Activated effector memory CD4-positive, alpha-beta T cell treated with Interleukin-2 at 50 U/mL for 16 hours (primary cell): ENCODE measurements at places on chromosomes 3 and 15.

DNA sequence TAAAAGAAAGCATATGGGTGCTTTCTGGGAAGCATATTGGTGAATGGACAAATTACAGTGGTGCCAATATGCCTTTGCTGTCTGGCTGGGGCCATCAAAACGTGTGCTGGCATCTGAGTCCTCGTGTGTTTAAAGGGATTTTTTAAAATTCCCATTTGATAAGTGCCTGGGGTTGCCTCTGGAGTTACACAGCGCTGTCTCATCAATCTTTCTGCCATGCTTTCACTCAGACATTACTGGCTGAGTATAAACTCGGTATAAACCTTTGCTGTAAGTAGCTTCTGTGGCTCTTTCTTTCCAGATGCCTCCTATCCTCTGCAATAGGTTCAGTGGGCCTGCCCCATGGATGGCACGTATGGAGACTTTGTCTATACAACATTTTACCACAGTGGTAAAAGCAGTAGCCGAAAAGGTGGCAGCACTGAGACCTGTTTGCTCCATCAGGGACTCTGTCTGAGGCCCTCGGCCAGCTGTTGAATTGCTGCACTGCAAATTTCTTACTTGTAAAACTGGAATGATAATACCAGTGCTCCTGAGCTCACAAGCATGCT lies 195.5 kb downstream of the LPP start:
- DNase-seq: no peak

DNA sequence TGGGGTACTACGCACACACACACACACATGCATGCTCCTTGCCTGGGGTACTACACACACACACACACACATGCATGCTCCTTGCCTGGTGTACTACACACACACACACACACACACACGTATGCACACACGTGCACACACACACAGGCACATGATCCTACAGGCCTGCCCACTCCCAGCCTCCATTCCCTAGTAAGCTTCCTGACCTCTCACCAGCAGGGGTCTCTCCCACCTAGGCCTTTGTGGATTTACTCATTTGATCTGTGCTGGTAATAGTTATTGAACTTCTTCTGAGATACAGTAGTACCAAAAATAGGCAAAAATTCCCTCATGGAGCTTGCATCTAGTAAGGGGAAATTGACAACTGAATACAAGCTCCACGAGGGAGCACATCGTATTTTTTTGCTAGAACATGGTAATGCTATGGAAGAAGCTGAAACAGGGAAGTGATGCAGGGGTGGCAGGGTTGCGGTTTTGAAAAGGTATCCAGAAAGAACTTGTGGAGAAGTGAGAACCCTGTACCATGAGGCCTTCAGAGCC lies 19.1 kb downstream of the TTC21A start:
- DNase-seq: no peak

DNA sequence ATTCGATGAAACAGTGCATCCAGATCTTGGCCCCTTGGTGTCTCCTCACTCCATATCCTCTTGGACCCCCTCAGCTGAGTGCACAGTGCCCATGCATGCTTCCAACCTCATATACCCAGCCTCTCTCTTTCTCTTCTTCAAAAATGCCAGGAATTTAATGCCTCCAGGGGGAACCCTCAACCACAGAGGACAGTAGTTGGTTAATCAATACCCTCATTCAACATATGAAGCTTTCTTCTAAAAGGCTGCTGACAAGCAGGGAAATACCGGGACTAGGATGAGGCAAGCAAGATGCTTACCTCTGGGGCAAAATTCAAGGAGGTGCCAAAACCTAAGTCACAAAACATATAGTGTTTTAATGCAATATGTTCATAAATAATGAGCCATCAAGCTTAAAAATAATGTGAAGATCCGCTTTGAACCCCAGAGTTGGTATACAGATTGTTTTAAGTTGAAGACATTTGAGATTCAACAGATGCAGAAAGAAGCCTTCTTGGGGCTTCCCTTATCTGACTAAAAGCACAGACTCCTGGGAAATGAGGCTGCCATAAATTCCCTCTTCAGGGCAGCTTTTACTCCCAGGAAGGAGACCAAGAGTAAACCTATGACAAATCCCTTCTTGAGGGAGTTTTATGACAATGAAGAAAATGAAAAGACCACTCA lies 48.2 kb upstream of the FHIT start:
- DNase-seq: no peak

GRCh38 chr3:113495035-113495434 lies 19.9 kb downstream of the SPICE1 start:
- DNase-seq: no peak

GRCh38 chr3:186432189-186432588 lies 70.2 kb upstream of the DGKG start:
- DNase-seq: no peak

GRCh38 chr3:184620475-184621119 lies 59.0 kb downstream of the EPHB3 start:
- DNase-seq: no peak

DNA sequence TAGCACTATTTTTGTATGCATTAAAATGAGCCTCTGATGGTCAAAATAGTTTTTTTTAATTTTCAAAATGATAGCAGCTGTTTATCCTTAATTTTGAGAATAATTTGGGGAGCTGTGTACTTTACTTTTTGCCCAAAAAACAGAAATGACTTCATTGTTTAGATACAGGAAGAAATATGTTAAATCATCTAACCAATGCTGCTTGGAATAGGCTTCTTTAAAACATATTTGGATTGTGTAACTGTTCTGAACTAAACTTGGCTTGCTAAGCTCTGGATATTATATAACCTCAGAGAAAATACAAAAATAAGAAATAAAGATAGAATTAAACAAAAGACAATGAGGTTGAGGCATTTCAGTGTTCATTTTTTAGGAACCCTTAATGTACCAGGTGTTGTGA lies 119.3 kb downstream of the SERPINI1 start:
- DNase-seq: no peak
